ENCODE measurements at places on chromosomes 5 and 9.

DNA sequence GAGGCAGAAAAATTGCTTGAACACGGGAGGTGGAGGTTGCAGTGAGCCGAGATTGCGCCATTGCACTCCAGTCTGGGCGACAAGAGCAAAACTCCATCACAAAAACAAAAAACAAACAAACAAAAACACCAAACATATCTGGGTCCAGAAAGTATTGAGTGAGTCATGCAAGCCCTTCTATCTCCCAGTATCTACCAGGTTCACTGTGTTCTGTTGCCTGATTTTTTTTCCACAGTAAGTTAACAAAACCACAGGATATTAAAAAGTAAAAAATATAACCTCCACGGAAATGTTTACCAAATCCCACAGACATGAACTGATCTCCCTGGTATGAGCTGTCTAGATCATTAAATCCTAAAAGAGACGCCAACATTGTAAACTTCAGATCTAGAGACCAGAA lies 94.4 kb downstream of the ANKH start:
- DNase-seq, result no peak

GRCh38 chr9:100640447-100641050 lies 62.7 kb downstream of the CAVIN4 start:
- DNase-seq, result no peak

DNA sequence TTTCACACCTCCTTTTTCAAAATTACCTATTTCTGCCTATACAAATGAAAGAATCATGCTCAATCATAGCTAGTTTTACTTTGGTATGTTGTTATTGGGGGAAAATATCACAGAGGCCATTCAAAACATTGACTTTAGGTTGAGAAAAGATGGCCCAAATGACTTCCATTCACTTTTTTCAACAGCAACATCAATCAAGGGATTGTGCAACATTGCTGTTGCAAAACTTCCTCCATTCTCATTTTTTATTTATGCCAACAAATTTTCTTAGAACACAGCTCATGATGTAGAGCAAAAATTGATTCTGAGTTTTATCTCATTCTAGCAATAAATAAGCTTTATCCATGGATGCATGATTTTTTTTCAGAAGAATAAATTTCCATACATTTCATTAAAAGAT lies 93.6 kb upstream of the RORB start:
- no peak for DNase-seq

DNA sequence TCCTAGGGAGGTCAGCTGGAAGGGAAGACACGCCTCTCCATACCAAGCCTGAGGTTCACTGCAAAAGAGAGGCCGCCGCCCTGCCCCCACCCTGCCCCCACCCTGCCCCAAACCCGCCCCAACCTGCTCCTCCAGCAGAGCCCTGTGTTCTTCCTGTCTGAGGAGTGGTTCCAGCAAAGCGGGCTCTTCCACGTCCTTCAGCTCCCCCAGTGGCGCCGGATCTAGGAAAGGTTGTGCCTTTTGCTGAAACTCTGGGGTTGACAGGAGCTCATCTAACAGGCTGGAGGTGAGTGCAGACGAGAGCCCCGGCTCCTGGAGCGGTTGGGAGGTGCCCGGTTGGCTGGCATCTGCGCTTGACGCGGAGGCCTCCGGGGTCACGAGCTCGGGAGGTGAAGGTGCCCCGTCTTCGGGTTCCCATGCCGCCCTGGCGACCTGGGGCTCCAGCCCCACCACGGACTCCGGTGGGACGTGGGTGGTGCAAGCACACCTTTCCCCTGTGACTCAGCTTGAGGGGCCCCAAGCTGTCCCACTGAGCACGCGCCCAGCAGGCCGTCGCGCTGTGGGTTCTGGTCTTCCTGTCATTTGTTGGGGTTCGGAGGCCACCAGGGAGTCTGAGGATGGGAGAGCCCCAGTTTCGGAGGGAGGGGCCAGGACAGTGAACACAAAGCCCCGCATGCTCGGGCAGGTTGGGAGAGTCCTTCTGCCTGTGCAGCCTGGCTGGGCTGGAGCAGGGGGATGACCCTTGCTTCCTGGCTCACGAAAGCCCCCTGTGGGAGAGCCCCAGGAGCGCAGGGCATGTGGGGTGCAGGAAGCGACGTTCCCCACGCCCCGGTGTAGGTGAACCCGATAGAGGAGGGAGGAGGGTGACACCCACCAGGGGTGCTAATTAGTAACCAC lies 1467.1 kb downstream of the FOXD4L5 start:
- peak; percentile 57 for DNase-seq

DNA sequence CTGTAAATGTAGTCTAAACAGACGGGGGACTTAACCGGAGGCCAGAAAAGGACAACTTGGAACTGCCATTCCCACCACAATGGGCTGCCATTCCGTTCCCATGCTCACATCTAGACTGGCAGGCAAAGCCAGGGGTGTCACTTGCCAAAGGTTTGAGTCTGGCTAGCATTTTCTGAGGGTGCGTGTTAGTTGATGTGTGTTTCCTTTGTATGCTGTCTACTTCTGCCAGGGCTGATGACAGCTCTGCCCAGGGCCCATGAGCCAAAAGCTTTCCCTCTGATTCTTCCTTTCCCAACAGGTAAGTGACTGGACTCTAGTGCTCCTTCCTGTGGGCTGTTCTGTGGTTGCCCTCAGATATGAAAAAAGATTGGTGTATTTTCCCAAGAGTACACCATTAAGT lies 68.0 kb downstream of the ZNF608 start:
- no peak for DNase-seq

GRCh38 chr5:34869256-34869655 lies 30.3 kb downstream of the TTC23L start:
- DNase-seq, result no peak

DNA sequence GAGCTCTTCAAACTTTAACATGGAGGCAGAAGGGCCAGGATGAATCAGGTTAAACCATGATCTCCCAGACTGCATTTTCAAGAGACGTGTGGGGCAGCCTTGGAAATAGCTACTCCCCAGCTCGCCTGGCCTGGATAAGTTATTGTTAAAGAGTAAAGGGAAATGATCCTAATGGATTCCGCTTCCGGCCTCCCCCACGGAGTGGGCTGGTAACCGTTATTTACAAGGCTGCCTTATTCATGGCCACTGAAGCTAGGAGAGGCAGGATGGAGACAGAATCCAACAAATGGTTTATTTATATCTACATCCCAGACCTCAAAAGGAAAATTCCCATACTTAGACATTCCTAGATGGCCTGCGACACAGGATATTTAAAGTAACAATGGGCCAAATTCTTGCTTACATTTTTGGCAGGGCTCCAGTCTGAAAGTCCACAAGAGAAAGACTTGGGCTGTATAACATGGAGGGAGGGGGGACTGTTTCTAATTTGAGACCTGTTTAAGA lies 27.9 kb downstream of the SPRY4 start:
- no peak for DNase-seq

GRCh38 chr5:142023836-142024235 lies 11.0 kb upstream of the GNPDA1 start:
- no peak for DNase-seq

GRCh38 chr5:144451187-144451973 lies 280.7 kb downstream of the KCTD16 start:
- no peak for DNase-seq

DNA sequence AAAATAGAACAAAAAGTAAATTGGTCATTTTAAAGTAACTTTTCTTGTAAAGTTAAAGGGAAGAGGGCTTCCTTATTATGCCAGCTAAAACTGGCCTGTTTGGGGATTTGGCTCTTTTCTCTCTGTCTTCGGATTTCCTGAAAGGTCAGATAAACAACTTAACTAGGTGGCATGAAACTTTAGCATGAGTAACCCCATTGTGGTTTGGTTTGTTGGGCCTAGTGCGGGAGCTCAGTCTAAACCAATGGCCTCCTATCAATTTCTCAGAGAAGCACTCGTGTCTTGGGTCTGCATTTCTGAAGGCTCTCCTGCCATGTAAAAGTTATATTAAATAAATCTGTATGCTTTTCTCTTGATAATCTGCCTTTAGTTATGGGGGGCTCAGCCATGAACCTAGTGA lies 48.5 kb upstream of the ANKH start:
- DNase-seq, result no peak

- no peak for DNase-seq
Measured at GRCh38 chr9:121279776-121280388, 11.9 kb downstream of the GSN start.

DNA sequence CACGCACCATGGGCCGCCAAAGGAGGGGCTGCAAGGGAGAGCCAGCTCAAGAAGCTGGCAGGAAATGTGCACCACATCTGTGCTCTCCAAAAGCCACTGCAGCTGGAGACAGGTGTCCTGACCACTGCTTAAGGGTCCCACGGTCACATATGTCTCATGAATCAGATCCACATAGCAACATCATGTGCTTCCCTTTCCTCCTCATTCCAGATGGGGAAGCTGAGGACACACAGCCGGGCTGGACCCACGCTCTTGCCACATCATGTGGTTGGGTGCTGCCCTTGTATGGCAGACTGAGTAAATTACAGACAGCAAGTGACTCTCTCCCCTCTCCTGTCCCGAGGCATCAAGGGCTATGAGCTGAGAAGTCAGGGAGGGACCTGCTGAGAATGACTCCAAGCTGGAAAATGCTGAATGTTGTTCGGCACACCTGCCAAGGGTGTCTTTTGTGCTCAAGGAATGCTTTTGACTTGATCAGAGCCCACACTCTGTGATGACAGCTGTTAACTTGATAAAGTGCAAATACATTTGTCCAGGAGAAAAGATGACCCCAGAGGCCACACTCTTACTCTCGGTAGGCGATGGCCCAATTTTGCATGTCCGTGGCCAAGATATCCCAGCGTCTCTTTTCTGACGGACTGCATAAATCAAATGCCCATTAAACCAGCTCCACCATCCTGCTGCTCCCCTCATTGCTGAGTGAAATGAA lies 58.2 kb downstream of the NSUN2 start:
- no peak for DNase-seq

DNA sequence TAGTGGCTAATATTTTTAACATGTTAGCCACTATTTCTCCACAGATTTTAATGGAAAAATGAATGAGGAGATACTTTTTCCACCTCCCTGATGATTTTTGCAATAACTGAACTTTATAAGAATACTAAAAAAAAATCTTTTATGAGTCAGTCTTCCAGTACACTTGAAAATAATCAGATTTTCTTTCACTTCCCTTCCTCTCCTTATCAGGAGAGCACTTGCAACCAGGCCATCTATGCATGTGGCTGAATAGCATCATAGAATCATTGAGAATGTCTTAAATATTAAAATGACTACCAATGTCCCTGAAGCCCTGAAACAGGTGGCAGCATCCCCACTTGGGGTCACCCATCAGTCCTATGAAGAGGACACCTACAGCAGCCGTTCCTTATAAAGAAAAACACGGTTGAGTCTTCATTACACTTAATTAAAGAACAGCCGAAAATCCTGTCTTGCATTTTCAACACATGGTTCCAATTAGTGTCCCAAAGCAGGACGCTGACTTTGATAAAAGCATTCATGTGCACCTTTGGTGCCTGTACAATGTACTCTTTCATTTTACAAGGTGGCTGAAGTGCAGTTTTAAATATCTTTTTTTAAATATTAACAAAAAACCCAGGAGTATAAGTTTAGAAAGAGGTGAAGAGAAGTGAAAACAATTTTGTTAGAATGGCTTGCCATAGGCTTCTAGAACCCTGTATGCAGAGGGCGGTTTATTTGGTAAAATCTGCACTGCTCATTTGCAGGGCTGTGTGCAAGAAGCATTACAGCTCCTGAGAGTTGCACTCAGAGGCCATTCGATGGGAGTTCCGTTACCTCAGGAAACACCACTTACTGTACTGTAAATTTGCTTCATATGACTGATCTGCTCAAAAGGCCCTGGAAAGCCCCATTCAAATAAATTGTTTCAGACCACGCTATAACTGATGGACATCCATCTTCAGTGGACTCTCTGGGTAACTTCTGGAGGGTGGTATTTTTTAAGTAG lies 106.9 kb upstream of the VCAN start:
- no peak for DNase-seq

- DNase-seq, result no peak
Measured at GRCh38 chr9:124326378-124326777, 68.6 kb downstream of the NEK6 start.

GRCh38 chr5:174719793-174720611 lies 4.4 kb upstream of the MSX2 start:
- DNase-seq, result no peak

DNA sequence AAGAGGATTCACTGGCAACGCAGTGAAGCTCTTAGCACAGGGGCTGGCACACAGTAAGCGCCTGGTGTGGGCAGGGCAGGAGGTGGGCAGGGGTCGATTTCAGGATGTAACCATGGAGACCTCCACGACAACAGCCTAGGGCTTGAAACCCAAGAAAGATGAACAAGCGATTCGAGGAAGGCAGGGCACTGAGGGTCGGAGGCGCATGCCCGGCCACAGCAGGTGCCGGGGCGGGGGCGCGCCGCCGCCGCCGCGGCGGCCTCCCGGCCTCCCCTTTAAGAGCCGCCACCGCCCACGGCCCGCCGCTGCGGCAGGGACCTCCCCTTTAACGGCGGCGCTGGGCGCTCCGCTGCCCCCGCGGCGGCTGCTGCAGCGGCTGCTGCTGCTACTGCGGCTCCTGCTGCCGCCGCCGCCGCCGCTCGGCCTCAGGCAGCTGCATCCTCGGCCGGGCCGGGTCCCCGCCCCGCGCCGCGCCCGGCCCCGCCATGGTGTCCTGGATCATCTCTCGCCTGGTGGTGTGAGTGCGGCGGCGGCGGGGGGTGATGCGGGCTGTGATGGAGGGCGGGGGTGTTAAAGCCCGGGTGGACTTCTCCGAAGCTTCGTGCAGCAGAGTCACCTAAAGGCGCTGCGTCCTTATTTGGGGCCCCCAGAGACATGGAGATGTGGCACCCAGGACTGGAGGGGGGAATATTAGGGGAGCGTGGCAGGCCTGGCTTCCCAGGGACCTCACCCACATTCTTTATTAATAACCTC lies at the start of gene REEP2:
Gene REEP2, plus strand, starts transcription at position 334 of the 753 bp plus-strand sequence. Its CDS starts 152 bp downstream, at position 486.
- DNase-seq, result peak; percentile 75

DNA sequence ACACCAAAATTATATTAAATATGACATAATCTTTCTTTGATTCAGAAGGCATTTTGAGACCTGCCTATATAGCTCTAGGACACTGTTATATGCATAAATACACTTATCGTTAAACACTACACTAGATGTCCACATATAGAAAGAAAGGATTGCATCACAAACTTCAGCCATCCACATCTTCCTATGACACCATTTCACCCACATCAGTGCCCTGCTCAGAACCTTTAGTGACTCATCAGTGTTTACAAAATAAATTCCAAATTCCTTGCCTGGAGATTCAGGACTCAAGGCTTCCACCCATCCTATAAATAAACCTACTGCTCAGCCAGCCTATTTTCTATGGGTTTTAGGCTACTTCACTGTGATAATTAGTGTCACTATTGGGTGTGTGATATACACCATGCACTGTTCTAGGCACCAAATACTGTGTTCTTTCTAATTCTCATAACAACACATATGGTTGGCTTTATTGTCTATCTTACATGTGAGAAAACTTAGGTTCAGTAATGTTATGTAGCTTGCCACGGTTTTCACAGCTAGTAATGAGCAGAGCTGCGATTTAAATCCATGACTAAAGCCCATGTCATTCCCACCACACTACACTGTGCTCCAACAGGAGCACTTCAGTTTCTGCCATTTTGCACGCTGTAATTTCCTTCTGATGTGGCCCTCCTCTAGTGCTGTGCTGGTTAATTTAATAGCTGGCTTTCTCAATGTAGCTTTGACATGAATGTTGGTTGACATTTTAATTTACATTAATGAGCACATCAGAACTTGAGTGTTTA lies 103.3 kb downstream of the SREK1 start:
- DNase-seq, result no peak

- no peak for DNase-seq
Measured at GRCh38 chr9:90827181-90827871, 25.7 kb downstream of the SYK start.

GRCh38 chr5:140189977-140190871 lies 15.2 kb downstream of the CYSTM1 start:
- no peak for DNase-seq

Data from activated T-cell treated with anti-CD3 and anti-CD28 coated beads for 48 hours (primary cell).